HuH-7.5 (cell line): ENCODE measurements at places on chromosomes 2 and 18.

DNA sequence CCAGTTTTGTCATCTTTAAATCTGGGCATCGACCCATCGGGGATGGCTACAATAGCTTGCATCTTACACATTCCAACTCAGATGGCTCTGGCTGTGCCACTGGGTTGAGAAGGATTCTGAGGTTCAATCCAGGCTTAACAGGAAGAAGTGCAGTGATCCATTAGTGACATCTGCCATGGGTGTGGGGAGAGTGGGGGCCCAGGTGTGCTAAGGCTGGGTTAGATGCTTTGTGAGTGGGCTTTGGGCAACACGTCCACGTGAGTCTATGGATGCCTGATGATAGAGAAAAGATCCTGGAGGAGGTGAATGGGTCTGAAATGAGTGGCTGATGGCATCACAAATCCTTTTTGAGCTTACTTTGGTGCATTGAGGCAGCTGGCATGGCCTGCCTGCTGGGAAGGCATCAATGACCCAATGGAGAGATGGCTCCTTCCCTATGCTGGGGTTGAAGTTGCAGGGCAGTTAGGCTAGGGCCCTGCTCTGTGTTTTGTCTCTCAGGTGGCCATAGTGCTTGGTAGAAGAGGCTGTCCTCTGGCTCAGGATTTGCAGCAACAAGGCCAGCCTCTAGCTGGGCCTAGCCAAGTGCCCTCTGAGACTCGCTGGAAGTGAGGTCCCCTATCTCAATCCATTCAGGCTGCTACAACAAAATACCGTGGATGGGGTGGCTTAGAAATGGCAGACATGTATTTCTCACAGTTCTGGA lies 56.7 kb downstream of the HS1BP3 start:
- DNase-seq = no peak

- DNase-seq = no peak
Measured at GRCh38 chr18:22446325-22446724, 28.6 kb upstream of the CTAGE1 start.

GRCh38 chr2:8298783-8299182 lies 383.1 kb upstream of the ID2 start:
- DNase-seq = no peak

DNA sequence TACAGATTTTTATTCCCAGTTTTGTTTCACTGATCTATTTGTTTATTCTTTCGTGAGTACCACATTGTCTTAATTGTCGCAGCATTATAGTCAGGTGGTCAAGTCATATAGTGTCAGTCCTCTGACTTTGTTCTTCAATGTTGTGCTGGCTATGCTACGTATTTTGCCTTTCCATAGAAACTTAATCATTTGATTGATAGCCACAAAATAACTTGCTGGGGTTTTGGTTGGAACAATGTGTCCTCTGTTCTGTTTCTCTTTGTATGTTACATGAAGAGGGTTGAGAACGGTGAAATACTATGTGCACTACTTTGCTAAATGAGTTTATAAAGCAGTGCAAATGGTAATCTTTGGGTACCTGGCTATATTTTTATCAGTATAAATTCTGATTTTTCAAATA lies 64.9 kb upstream of the TTC27 start:
- no peak for DNase-seq
